Stimulated activated CD4-positive, alpha-beta T cell treated with anti-CD3 and anti-CD28 coated beads, Interleukin-4, amount 100 ng/mL, for 4 hours (primary cell): ENCODE measurements at places on chromosomes 3 and 15.

- no peak for DNase-seq
Measured at GRCh38 chr3:169604568-169604967, 58.9 kb downstream of the MECOM start.

- DNase-seq, result no peak
Measured at GRCh38 chr3:96900031-96900430, 85.6 kb downstream of the EPHA6 start.

GRCh38 chr3:52688266-52688665, 2.4 kb downstream of the GNL3 start:
- DNase-seq, result no peak

GRCh38 chr3:107796791-107797190, 274.0 kb downstream of the BBX start:
- no peak for DNase-seq
